ENCODE measurements at places on chromosomes 16 and 17. TPM values are rescaled to one million over a fixed set of nuclear protein-coding genes. Genes with fewer than 3 reads are reported as not detected.

The ADORA2B gene
- polyA plus RNA-seq = 15.1 TPM

The CMTM2 gene
- polyA plus RNA-seq = not detected

The MAF gene
- polyA plus RNA-seq = 0.07 TPM

The NHERF2 gene
- 23.5 TPM for polyA plus RNA-seq

The CCDC154 gene
- 0.06 TPM for polyA plus RNA-seq

The ABCC12 gene
- not detected for polyA plus RNA-seq

The DVL2 gene
- 5.1 TPM for polyA plus RNA-seq

The SOST gene
- polyA plus RNA-seq = not detected

The KRTAP4-3 gene
- not detected for polyA plus RNA-seq

The SHBG gene
- polyA plus RNA-seq = 0.50 TPM

The GHDC gene
- 5.1 TPM for polyA plus RNA-seq

The CHST4 gene
- not detected for polyA plus RNA-seq

All from AG04450 (cell line).